ENCODE measurements at places on chromosomes 16 and 17.
A peak's percentile ranks its signal among the peaks of the same experiment; 100 is the strongest.

DNA sequence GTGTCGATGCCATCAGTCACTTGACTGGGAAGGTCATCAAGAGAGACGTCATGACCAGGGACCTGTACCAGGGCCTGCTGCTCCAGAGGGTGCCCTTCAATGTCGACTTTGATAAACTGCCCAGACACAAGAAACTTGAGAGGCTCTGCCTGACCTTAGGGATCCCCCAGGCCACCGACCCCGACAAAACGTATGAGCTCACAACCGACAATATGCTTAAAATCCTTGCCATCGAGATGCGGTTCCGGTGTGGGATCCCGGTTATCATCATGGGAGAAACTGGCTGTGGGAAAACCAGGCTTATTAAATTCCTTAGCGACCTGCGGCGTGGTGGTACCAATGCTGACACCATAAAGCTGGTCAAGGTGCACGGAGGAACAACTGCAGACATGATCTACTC lies 69.6 kb upstream of the ENDOV start:
- no peak for DNase-seq

GRCh38 chr17:64773836-64774761 lies 112.0 kb upstream of the SMURF2 start:
- DNase-seq: no peak

DNA sequence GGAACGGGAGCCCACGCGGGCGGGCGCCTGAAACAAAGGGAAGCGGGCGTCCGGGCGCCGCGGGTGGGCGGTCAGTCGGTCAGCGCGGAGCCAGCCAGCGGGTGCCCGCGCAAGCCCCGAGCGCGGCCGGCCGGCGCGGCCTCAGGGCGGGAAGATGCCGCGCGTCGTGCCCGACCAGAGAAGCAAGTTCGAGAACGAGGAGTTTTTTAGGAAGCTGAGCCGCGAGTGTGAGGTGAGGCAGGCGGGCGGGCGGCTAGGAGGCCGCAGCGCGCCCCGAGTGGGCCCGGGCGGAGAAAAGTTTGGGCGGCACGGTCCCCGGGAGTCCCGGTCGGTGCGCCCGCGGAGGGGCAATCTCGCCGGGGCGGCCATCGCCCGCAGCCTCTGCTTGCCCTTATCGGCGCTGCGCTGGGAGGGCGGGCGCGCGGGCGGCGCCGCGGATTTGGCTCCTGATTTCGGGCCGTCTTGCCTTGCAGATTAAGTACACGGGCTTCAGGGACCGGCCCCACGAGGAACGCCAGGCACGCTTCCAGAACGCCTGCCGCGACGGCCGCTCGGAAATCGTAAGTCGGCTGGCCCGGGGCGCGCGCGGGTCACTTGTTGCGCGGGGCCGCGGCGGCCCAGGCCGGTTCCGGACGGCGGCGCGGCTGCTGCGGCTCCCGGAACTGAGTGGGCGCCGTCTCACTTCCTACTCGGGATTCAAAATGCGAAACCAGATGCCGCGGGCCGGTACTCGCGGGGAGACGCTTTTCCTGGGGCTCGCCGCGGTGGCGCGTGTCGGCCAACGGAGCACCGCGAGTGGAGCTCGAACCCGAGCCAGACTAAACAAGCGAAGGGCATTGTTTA lies 526 bp downstream of the CBFB start:
- DNase-seq: peak; percentile 62

GRCh38 chr16:11880007-11880406 lies 28.7 kb upstream of the RSL1D1 start:
- DNase-seq: no peak

DNA sequence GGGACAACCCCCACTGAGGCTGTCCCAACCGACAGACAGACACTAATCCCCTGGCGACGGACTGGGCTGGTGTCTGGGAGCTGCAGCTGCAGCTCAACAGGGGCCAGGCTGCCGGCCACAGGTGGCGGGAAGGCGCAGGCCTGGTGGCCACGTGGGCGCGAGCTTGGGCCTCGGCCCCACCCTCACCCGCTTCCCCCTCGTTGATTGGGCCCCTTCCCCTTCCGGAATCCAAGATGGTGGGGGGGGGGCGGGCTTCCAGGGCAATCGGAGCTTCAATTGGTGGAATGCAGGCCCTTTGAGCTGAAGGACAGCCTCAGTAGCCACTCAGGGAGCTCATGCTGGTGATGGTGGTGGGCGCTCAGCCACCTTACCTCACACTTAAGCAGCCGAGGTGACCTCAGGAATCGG lies 8.7 kb upstream of the TBX4 start:
- no peak for DNase-seq

DNA sequence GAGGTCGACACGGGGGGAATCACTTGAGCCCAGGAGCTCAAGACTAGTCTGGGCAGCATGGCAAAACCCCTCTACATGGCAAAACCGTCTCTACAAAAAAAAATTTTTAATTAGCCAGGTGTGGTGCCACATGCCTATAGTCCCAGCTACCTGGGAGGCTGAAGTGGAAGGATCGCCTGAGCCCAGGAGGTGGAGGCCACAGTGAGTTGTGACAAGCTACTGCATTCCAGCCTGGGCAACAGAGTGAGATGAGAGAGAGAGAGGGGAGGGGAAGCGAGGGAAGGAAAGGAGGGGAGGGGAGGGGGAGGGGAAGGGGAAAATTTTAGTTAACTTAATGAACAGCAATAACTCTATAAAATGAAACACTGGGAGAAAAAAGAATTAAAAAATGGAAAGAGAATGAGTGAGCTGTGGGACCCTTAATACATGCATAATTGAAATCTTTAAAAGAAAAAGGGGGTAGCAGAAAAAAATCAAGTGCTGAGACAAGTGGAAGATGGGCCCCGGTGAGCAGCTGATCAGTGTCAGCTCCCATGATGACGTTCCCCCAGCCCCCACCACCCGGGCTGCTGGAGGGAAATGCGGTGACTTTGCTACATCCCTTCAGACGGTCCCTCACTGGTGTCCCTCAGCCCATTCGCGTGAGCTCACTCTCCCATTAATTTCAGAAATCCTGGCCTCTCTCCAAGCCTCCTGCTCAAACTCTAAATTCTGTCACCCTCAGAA lies 2.7 kb downstream of the ASGR2 start:
- no peak for DNase-seq

DNA sequence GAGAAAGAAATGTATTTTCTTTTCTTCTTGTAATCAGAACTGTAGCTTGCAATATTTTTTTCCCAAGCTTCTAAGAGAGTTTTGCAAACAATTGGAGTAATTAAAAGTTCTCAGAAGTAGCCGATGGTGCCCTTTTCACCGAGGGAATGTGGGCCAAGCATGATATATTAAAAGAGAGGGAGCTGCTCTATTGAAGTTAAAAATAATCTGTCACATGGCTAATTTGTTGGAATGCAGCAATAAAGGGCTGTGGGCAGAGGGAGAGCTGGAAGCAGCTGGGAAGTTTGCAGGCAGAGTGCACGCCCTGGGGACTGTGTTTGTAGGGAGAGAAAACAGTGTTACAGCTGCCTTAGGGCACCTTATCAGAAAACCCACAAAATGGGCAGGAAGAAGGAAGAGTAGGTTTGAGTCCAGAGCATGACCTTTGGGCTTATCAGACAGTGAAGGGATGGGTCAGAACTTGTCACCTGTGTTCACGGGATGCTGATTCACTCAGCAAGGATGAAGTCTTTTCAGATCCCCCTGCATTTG lies 18.5 kb upstream of the TERF2 start:
- no peak for DNase-seq

- no peak for DNase-seq
These were observed 1.6 kb upstream of the ODF4 start for GRCh38 chr17:8337802-8338752.

DNA sequence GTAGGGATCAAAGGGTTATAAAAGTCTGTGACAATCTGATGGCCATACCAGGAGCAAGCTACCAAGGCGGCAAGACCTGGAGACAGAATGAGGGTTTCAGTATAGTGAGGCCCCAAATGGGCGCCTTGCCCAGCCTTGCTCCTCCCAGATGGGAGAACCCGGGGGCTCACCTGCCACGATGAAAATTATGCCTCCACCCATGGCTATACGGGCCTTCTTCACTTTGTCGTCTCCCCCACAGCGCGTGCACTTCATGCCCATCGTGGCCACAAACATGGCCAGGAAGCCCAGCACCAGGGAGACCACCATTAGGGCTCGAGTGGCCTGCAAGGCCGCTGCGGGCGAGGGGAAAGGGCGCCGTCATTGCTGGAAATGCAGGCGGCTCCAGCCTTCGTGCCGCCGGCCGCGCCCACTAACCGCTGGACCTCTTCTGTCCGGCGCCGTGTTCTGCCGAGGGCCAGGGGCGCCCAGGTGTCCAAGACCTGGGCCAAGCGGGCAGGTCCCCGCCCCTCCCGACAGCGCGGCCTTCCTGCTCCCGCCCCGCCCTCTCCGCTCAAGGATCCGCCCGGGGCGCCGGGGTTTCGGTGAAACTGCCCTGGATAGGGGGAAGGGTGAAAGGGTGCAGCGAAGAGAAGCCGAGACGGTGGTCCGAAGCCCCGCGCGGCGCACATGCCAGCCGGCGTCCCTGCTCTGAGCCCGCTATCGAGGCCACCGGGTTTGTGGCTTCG lies 1.5 kb downstream of the CLDN7 start:
- peak; percentile 47 for DNase-seq

- DNase-seq: no peak
These were observed 51.3 kb upstream of the TAC4 start for GRCh38 chr17:49899191-49899485.

DNA sequence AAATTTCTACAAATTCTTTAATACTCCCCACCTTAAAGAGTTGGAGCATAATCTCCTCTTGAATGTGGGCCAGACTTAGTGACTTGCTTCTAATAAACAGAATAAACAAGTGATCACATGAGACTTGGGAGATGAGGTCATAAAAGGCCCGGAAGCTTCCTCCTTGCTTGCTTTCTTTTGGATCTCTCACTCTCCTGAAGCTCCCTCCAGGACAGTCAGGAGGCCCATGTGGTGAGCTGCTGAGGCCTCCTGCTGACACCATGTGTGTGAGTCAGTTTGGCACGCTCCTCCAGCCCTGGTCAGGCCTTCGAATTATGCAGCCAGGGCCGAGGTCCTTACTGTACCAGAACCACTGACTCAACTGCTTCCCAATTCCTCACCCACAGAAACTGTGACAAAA lies 53.2 kb downstream of the NDEL1 start:
- DNase-seq: no peak

DNA sequence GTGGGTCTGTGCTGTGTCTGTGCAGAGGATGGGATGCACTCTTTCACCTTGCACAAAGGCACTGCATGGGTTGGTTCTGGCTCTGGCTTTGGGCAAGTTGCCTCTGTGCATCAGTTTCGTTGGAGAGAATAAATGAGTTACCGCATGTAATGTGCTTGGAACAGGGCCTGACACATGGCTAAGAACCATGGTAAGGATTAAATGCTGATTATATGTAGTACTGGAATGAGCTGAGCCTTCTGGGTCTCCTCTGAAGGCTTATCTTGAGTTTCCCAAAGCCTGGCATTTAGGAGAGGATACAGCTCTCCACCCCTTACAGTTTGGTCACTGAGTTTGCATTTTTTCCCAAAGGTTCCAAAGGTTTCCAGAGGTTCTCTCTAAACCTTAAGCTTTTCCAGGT lies 69.1 kb downstream of the KSR1 start:
- no peak for DNase-seq

GRCh38 chr16:46621934-46622676 lies 926 bp upstream of the SHCBP1 start:
- DNase-seq: no peak

DNA sequence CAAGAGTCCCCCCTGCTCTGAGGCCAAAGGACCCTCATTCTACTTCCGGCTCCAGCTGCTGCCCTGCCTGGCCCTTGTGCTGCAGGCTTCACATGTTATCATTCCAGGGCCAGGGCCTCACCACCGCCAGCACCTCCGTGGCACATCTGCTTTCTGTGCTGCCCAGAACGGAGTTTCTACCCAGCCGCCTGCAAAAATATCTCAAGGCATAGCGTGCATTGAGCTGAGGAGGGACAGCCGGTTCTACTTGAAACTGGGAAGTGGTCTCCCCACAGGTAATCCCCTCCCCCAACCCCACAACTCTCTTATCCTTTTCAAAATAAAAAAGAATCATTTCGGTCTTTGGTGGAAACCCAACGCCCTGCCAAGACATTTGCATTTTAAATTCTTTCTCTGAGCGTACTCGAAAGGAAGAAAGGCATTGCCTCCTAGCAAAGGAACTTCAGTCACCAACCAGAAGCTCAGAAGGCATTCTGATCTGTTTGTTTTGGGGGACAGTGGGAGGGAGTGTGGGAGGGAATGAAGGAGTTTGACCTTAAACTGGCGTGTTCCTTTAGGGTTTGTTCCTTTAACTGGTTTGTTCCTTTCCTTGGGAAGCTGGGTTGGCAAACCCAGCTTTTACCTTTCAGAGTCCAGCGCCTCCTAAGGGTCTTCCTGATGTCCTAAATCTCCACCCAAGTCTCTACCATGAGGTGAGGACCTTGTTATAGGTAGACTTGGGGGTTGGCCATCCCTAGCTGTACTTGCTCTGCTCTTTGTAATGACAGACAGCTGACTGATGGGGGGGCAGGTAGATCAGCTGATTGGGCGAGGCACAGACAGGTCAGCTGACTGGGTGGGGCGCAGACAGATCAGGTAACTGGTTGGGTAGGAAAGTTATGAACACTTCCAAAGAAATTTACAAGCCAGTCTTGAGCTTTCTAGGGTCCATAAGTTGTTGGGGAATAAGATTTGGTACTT lies 33.4 kb upstream of the PIK3R6 start:
- no peak for DNase-seq

DNA sequence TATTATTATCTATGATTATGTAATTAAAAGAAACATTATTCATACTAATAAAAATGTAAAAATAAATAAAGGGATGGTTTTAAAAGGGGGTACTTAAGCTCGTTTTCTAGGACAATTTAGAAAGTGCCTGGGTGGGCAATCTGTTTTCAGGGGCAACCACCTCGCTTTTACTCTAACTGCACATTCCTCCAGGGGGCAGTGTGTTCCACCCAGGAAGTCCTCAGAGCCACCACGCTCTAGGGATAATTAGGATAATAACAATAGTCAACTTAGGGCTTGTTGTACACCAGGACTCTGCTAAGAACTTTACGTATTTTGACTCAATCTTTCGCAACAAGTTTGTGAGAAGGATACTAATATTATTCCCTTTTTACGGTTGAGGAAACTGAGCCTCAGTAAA lies 396.7 kb upstream of the MAF start:
- DNase-seq: no peak

DNA sequence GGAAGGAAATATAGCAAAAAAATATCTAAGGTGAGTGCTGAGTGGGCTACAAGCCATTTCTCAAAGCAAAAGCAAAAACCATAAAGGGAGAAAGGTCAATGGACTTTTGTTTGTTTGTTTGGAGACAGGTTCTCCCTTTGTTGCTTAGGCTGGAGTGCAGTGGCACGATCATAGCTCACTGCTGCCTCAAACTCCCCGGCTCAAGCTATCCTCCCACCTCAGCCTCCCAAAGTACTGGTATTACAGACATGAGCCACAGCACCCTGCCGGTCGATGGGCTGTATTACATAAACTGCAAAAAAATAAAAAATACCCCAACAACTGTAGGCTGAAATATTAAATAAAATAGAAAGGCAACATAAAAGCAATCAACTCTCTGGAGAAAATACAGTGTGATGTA lies 3.5 kb upstream of the RBBP6 start:
- DNase-seq: no peak

GRCh38 chr16:84544031-84544773 lies 39.7 kb upstream of the MEAK7 start:
- DNase-seq: peak; percentile 52
